DMS 273 treated with DMSO at 0.1 percent for 48 hours (cell line): ENCODE measurements at places on chromosomes 16 and 17.

GRCh38 chr17:72487731-72488494 is 367.1 kb downstream of the SOX9 start:
- DNase-seq, result no peak

DNA sequence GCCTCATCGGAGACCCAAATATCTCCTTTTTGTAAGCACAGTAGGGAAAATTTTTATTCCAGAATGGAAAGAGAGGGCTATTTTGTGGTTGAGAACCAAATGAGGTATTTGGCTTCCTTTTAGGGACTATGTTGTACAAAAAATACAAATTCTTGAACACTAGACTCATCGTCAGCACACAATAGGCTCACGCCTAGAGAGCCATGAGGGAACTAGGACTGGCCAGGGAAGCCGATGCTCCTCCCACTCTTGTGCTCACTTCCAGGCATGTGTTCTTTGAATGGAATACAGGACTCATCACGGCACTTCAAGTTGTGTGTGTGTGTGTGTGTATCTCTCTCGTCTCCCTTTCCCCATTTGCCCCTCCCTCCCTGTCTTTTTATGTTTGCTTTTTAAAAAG is 17.8 kb upstream of the BLMH start:
- no peak for DNase-seq

GRCh38 chr16:20510323-20510722 is 59.0 kb downstream of the ACSM2A start:
- no peak for DNase-seq

GRCh38 chr17:17496189-17497064 is at the start of gene RASD1:
Gene RASD1, minus strand, starts transcription at chr17:17496395. Its CDS starts 214 bp downstream, at chr17:17496181.
- peak; percentile 35 for DNase-seq

DNA sequence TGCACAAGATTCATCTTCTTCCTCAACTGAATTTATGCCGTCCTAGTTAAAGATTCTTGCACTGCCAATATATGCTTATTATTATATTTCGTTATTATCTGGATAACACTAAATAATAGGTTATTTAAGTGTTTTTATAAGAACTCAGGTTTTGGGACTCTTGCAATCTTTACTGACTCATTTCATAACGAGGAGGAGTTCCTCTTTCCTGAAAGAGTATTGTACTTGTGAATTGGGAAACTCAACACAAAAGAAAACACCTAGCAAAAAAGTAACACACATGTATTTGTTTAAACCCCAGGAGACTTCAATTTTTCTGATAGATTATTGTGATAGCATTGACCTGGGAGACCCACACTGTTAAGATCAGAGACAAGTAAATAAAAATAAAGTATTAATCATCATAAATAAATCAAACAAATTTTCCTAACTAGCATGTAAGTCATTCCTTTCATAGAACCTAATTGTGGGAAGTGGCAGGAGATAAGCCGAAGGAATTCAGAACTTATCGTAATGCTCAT is 505.8 kb downstream of the KCNJ2 start:
- no peak for DNase-seq

- no peak for DNase-seq
Observed at GRCh38 chr17:65294181-65294719, 157.1 kb downstream of the RGS9 start.

GRCh38 chr17:14308965-14309879 is 8.3 kb downstream of the HS3ST3B1 start:
- peak; percentile 53 for DNase-seq

DNA sequence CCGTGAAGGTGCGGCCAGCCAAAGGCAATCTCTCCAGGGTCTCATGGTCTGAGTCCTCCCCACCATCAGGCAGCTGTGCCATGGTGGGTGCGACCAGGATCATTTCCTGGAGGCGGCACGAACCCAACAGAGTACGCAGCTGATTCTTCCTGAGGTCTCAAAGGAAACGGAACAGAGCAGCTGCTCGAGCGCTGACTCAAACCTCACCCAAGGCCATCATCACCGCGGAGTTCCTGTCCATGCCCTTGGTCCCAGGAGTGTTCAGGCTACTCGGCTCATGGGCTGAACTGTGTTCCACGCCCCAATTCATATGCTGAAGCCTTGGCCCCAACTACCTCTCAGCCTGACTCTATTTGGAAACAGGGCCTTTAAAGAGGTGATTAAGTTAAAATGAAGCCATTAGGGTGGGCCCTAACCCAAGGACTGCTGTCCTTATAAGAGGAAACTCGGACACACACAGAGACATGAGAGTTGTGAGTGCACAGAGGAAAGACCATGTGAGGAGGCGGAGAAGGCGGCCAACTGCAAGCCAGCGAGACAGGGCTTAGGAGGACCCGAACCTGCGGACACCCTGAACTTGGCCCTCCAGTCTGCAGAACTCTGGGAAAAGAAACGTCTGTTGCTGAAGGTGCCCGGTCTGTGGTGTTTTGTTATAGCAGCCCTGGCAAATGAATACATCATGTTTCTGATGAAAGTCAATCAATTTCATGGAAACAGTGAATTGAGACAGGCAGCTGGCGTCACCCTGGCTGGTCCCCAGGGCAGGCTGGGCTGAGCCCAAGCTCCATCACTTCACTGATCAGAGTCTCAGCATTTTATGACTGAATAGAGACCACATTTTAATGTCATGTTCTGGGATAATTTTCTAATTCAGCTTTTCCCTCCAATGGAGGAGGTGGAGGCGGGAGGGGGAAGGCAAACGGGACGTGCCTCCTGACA is 13.7 kb downstream of the MXRA7 start:
- no peak for DNase-seq

GRCh38 chr17:50139950-50140885 is 10.3 kb upstream of the SAMD14 start:
- peak; percentile 74 for DNase-seq

DNA sequence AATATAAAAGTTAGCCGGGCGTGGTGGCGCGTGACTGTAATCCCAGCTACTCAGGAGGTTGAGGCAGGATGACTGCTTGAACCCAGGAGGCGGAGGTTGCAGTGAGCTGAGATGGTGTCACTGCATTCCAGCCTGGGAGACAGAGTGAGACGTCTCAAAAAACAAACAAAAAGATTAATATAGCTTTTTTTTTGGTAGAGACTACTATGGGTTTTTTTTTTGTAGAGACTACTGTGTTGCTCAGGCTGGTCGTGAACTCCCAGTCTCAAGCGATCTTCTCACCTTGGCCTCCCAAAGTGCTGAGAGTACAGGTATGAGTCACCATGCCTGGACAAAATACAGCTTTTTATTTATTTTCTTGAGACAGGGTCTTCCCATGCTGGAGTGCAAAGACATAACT is 20.2 kb downstream of the ZNRF1 start:
- DNase-seq, result no peak

- DNase-seq, result no peak
Observed at GRCh38 chr17:2138318-2138717, 83.4 kb downstream of the HIC1 start.

DNA sequence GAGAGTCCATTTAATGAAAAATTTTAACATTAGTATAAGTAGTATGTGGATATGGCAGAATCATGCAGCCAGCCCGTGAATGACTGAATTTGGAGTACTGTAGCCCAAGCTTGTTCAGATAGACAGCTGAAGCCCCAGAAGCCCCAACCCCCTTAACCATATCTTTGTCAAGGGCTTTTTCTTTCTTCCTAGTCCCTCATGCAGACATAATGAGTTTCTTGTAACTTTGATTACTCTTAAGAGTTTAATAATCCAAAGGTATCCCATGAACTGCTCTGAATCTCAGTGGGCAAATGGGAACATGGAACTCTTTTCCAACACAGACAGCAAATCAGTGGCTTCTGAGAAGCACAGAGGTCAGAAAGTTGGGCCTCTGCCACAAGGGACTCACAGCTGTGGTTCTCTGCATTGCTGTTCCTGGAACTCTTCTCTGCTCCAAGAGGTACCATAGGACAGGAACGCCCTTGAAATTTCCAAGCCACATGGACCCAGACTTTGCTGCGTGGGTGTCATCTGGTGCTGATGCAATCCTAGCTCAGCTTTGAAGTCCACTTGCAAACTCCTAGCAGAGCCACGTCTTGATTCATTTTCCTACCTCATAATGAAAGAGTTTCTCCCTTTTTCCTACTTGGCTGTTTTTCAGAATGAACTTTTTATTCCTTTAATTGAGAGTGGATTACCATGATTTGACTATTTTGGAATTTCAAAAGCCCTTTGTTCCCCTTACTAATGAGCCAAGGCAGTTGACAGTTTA is 18.1 kb downstream of the LYRM1 start:
- DNase-seq, result no peak

GRCh38 chr17:65750631-65751115 is 189.2 kb upstream of the AXIN2 start:
- peak; percentile 46 for DNase-seq

- DNase-seq, result no peak
Observed at GRCh38 chr17:36507266-36507665, 20.8 kb downstream of the ZNHIT3 start.

DNA sequence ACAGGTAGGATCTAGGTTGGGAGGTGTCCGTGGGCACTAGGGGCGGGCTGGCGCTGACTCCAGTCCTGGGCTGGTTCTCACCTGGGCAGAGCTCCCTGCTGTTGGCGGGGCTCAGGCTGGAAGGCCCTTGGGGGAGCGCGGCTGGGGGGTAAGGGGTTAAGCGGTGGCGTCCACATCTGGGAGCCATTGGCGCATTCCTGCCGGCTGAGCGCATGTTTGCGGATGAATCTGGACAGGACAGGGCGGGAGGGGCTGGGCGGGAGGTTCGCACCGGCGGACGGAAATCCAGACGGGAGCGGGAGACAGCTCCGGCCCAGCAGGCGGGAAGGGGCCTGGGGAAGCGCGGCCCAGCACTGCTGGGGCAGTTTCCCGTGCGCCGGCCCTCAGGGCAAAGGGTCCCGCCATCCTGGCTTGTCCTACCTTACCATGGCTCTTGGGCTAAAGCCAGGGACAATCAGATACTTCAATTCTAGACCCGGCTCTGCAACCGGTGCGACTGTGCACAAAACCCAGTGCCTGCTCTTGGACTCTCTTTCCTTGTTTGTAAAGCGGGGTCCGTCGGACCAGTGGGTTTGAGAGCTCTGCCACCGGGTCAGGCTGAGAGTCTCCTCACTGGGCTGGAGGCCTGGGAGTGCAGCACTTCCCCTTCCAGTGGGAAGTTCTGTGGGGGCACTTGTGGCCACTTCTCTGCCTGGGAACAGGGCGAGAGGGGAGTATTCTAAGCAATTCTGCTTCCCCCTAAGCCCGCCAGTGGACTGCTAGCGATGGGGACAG is 7.8 kb downstream of the RARA start:
- no peak for DNase-seq

GRCh38 chr16:10338426-10338825 is 47.4 kb upstream of the ATF7IP2 start:
- peak; percentile 63 for DNase-seq

- DNase-seq, result no peak
Observed at GRCh38 chr16:87543436-87544191, 50.8 kb upstream of the ZCCHC14 start.

DNA sequence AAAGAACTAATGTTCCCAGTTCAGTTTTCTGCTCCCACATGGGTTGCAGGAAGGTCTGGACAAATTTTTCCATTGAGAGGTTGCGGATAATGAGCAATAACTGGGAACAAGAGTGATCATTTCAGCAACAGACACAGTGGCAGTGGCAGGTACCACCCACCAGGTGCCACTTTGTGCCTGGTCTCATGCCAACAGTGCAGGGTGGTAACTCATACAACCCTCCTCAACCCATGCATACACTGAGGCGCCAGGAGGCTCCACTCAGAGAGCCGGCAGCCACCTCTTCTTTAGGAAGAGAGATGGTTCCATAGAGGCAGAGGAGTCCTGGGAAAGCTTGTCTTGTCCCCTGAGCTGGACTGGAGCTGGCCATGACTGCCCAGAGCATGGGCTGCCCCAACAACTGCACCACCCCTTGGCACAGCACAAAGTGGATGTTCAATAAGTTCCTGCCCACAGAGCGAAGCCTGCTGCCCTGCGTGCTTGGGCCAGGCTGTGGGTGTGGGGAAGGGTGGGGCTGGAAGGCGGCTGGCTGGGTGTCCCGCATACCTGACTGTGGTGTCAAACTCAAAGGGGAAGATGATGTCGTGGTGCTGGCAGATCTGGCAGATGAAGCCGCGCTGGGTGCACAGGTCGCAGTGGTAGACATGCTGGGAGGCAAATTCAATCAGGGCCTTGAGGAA is 6.4 kb upstream of the ARHGAP27 start:
- DNase-seq, result no peak

- DNase-seq, result peak; percentile 85
Observed at GRCh38 chr16:73172241-73172972, 124.5 kb upstream of the ZFHX3 start.

GRCh38 chr17:33438139-33438538 is 145.0 kb upstream of the ASIC2 start:
- DNase-seq, result no peak

GRCh38 chr16:27149986-27150385 is 53.3 kb upstream of the KDM8 start:
- DNase-seq, result no peak

DNA sequence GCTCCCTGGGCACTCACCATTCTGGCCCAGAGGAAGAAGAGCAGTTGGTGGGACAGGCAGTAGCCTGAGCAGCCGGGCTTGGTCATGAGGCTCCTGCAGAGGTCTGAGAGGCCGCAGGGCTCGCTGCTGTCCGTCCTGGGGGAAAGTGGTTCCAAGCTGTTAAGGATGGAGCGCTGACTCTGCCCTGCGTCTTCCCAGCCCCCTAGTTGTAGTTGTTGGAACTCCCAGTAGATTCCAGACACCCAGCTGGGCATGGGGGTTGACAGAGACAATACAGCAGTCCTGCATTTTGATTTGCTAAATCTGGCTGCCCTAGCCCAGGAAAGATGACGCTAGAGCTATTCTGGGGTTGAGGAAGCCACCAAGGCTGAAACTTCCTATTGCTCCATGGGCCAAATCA is 7.3 kb downstream of the C16orf89 start:
- no peak for DNase-seq

- DNase-seq, result no peak
Observed at GRCh38 chr16:69474408-69474807, 50.0 kb downstream of the CYB5B start.

GRCh38 chr16:64730261-64730660 is 391.6 kb downstream of the CDH11 start:
- DNase-seq, result no peak

GRCh38 chr17:27975146-27976011 is 67.1 kb upstream of the NLK start:
- DNase-seq, result peak; percentile 83

GRCh38 chr16:14088155-14088753 is 17.1 kb downstream of the MRTFB start:
- no peak for DNase-seq

DNA sequence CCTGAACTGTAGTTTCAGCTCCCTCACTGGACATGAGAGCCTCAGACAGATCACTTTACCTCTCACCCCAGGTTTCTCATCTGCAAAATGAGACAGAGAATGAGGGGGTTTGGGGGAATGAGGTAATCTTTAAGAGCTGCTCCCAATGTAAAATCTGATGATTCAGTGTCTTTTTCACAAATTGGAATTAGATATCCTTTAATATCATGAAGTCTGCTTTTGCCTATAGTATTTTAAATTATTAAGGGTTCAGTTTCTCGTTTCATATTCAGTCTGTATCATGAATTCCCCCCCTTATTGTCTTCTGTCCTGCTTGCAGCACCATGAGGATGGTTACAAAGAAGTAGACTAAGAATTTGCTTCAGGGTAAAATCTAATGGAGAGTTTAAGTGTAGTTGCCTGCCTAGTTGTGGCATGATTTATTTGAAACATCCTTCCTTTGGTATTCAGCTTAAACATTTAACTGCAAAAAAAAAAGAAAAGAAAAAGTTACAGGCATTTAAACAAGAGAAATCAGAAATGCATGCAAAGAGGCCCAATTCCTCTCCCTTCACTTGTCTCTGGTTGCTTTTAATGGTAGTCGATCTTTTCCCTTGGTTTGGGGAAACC is 77.3 kb downstream of the WNT3 start:
- no peak for DNase-seq

- no peak for DNase-seq
Observed at GRCh38 chr16:29148867-29149272, 164.0 kb downstream of the LAT start.

- no peak for DNase-seq
Observed at GRCh38 chr16:68370581-68371275, 59.9 kb downstream of the PRMT7 start.
